ENCODE measurements at places on chromosomes 16 and 17.
A peak's percentile ranks its signal among the peaks of the same experiment; 100 is the strongest.

- DNase-seq, result no peak
Measured at GRCh38 chr17:41521574-41522261, 3.0 kb upstream of the KRT15 start.

DNA sequence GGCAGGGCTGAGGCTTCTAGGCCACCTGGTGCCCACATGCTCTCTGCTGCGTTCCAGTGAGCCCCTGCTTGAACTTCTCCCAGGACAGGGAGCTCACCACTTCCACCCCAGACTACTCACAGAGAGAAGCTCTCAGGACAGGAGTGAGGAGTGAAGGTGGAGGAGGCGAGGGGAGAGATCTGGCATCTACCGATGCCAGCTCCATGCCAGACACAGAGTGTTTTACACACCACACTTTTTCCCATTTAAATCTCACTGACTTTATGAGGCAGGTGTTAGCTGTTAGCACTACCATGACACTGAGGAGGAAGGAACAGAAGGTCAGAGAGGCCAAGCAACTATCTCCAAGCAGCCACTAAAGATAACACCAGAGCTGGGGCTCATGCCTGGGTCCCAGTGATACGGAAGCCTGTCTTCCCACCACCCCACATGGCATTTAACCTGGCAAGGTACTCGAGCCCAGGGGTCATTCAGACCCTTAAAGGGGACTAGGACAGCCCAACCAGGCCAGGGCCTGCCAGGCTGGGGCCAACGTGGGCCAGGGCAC, 6.8 kb downstream of the FAM83G start:
- no peak for DNase-seq

- no peak for DNase-seq
Measured at GRCh38 chr17:55063885-55064874, 95.6 kb downstream of the STXBP4 start.

DNA sequence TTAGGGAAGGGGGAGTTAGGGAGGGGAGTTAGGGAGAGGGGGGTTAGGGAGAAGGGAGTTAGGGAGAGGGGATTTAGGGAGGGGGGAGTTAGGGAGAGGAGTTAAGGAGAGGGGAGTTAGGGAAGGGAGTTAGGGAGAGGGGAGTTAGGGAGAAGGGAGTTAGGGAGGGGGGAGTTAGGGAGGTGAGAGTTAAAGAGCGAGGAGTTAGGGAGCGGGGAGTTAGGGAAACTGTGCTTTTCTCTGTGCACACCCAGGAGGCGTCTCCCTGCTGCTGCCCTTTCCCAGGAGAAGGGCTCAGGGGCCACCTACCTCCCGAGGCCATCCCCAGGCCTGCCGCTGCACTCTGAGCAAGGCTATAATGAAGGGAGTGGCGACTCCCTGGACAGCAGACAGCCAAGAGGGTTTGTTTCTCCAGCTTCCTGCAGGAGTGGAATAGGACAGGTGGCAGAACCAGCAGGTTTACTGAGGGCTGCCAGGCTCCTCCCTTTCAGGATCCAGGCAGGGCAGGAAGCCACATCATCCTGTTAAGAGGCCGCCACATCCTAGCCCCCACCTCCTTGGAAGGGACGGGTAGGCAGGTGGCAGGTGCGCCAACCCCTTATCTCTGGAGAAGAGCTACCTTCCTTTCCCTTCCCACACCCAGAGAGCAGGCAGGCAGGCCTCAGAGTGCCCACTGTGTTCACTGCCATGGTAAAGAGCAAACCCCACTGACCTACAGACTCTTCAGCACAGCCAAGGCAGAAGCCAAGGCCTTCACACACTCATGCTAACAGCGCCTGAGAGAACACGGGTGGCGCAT, 4.3 kb downstream of the CANT1 start:
- DNase-seq, result peak; percentile 59

GRCh38 chr17:80381416-80381923, 33.5 kb upstream of the ENDOV start:
- DNase-seq, result no peak

DNA sequence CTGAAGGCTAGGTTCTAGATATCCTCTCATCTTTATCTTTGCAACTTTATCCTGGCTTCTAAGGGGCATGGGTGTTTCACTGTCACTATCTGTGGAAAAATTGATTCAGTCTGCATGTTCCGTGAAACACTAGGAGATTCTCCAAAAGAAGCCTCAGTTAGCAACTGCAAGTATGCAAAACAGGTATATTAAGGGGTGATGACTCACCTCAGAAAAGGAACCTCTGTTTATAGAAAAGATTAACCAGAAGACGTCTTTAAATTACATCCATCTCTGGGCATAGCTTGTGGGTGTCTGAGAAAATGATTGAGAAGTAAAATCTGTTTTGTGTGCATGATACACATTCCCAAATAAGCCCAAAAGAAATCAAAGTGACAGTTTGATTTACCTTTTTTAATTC, 353.8 kb upstream of the HSBP1 start:
- DNase-seq, result no peak

- no peak for DNase-seq
Measured at GRCh38 chr17:27563532-27563931, 67.5 kb upstream of the LGALS9 start.

DNA sequence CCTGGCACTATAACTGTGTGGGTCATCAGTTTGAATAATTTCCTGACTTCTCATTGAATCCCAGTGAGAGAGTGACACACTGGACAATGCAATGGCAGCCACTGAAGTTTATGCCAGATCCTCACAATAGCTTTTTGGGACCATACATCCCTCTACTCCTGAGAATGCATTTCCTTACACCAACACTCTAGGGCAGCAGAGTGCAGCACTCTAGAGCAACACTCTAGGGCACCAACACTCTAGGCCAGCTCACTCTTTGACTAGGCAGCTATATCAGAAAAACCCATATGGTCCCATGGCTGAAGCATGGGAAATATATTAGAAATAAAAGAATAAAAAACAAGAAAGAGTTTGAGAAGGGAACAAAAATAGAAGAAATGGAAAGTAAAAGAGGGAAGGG, 309.2 kb downstream of the MAP2K6 start:
- no peak for DNase-seq

- DNase-seq, result no peak
Measured at GRCh38 chr16:85570213-85570734, 42.8 kb upstream of the GSE1 start.

DNA sequence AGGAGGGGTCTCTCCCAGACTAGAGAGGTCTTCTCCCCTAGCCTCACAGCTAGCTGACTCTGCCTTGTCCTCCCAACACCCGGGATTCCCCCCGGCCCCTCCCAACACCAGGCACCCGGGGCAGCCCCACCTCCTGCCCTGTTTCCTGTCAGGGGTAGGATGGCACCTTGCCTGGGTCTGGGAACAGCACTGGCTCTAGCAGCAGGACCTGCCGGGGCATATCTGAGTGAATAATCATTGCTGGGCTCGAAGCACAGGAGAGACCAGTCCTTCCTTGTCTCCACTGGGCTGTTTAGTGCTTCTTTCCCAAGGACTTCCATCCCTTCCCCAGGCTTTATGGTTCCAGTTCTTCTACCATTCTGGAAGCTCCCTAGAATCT, 25.7 kb downstream of the MINK1 start:
- DNase-seq, result no peak

DNA sequence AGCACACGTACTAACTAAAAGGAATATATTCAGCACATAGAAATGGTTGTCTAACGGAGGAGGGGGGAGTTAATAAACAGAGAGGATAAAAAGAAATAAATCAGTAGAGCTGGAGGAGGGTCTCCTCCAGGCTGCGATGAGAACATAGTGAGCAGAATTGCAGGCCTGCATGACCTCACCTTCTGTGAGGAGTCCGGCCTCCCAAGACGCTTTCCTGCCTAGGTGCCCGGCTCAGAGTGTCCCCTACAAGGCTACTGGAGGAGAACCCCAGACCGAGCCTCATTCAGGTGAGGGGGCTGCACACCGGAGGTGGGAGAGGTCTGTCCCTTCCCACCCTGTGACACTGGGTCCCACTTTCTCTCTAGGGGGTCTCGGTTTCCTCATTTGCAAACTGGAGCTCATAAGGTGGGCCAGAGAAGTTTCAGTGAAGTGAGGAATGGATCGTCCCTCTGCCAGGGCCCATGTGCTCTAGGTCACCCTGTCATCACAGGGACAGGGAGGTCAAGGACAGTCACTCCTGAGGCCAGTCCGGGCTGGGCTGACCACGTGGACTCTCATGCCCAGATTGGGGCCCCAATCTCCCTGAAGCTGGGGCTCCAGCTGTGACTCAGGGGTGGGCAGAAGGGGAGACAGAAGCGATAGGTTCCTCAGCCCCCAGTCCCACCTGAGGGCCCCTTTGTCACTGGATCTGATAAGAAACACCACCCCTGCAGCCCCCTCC, 3.3 kb upstream of the HBM start:
- no peak for DNase-seq

- DNase-seq, result no peak
Measured at GRCh38 chr17:13421581-13422130, 180.1 kb downstream of the HS3ST3A1 start.

GRCh38 chr17:40309031-40309948, at the start of gene RARA:
Gene RARA, plus strand, starts transcription at chr17:40309180. Its CDS starts 22,039 bp downstream, at chr17:40331219.
- DNase-seq, result peak; percentile 58

DNA sequence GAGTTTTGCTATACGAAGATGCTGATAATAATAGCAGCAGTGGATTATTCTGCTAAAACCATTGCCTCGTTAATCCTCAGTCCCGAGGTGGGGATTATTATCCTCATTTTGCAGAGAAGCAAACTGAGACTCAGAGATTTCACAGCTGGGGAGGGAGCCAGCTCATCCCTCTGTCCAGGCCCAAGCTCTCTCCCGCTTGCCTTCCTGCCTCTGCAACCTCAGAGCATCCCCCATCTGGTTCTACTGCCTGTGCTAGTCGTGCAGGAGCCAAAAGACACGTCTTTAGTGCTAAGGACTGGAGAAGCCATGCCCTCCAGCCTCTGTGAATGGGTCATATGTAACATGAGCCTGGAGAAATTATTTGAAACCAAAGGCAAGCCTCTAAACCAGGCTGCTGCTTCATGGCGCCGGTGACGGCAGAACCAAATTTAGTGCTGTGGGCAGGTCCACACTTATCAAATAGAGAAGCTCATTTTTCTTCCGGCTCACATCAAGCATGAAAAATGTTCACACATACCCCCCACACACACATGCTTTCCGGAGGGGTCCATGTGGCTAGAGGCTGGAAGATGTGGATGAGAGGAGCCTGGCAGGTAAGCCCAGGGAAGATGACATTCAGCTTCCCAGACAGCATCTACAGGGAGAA, 13.5 kb downstream of the MAPT start:
- DNase-seq, result peak; percentile 80

DNA sequence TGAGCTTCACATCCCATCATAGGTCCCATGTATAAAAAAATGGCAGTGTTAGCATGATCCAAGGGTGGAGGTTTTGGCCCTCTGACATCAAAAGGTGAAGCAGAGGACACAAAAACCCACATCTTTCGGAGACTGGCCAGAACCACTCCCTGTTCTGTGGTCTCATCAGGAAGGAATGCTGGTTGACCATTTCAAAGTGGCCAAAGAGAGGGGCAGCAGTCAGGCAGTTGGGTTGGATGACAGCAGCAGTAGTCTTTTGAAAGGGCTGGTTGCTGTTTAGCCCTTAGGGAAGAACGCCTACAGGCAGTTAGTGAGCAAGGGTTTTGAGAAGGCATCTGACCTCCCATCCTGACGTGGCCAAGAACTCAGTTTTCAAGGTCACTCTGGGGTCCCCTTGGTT, 40.5 kb downstream of the LCMT1 start:
- no peak for DNase-seq

DNA sequence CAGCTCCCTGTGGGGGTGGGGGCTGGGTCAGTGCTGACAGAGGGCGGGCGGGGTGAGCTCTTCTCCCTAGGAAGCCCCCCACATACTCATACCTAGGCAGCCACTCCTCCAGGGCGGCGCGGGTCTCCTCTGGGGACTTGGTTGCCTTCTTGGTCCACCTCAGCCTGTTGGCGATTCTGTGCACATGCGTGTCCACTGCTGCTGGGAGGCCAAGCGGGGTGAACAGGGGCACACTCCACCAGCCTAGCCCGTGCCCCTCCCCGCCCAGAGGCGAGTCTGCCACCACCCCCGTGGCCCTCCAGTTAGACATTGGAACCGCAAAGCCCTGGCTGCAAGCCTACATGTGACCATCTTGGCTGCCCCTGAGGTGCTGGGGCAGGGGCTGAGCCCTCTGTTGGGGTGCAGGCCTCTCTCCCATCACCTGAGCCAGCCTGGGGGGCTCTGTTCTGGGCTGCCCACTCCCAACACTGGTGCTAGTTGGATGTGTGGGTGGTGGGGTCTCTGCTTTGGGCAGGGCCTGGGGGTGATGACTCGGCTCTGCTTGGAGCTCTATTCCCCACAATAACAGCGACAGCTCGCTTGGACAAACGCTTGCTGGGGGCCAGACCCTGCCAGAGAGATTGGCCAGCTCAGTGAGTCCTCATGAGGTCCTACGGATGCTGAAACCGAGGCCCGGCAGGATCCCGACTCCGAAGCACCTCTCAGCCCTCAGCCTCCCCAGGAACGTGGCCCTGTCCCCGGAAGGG, 7.4 kb downstream of the NTHL1 start:
- DNase-seq, result no peak

DNA sequence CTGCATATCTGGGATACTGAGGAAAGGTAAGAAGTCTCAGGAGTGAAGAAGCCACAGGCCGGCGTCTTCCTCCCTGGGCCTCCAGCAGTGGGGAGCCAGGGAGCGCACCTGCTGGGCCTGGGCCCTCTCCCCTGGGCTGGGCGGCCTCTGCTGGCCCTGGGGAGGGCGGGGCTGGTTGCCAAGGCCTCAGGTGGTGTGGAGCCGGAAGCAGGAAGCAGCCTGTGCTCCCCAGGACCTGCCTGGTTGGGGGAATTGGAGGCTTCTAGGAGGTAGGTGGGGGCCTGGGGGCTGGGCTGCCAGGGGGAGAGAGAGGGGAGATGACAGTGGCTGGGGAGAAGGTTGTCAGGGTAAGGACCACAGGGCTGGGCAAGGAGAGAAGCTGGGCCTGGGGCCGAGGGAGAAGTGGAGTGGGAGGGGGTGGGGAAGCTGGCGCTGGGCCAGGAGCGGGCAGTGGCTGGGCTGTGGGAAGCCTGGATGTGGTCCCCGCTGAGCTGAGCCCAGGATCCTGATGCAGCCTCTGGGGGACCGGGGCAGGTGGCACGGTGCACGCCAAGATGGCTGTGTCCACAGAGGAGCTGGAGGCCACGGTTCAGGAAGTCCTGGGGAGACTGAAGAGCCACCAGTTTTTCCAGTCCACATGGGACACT, at the start of gene SMIM22:
Gene SMIM22 (plus strand): TSS at position 189 of the 647 bp plus-strand sequence. CDS start 366 bp downstream, at position 555.
- DNase-seq, result peak; percentile 70

DNA sequence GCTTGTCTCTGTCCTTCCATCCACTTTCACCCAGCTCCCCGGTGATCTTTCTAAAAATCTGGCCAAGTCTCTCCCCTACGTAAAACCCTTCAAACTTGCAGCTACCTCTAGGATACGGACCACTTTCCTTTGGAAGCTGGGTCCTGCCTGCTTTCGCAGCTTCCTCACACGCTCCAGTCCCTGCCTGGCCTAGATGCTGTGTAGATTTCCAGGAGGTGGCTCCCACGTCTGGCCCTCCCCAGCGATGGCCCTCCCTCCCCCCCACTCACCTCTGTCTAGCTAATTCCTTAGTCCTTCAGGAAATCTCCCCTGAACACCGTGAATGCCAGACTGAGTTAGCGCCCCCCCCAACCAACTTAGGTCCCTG, 579 bp upstream of the LRRC59 start:
- DNase-seq, result peak; percentile 37

All from NCI-H526 (cell line).